Psoas muscle (tissue), 8 donors: ENCODE measurements at places on chromosomes 4 and X. TPM values are rescaled to one million over a fixed set of nuclear protein-coding genes. Genes with fewer than 3 reads are reported as not detected.

The GAGE13 gene
- total RNA-seq: not detected

The SHISA3 gene
- not detected for total RNA-seq

- DNase-seq: no peak
These were observed 73.3 kb downstream of the TSPAN7 start for GRCh38 chrX:38634665-38635064.

The AFM gene
- total RNA-seq: not detected

DNA sequence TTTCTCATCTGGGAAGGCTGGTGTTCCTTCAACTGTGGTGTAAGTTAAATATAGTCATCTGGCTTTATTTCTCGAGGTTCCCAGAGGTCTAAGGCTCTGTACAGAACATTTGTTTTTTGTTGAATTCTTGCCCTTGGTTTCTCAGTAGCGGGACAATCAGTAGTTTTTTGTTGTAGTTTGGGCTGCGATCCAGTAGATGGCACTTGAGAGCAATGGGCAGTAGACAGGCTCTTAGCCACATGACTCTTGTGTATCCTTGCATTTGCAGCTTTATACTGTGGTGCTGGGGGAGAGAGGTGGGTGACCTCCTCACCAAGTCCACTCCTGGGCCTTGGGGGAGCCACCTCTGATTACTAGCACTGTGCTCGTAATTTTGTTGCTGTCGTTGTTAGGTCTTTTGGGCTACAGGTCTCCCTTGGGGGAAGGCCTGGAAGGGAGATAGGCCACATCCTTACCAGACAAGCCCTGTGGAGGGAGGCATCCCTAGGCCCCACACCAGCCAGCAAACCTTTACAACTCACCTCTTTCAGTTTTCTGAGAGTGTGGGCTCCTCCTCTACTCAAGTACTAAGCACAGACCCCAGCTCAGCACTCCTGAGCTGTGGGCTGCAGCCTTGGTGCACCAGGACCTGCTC is 8.1 kb downstream of the ETDB start:
- no peak for DNase-seq

DNA sequence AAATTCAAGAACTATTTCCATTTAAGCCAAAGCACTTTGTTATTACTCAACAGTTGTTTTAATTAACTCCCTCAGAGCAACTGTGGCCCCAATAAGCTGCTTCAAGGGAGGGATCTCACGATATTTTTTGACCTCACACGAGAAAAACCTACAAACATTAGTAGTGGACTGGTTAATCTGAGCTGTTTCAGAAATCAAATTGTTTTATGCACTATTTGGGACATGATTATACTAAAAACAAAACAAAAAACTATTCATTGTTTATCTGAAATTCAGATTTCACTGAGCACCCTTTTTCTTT is 74.3 kb downstream of the DCHS2 start:
- no peak for DNase-seq

DNA sequence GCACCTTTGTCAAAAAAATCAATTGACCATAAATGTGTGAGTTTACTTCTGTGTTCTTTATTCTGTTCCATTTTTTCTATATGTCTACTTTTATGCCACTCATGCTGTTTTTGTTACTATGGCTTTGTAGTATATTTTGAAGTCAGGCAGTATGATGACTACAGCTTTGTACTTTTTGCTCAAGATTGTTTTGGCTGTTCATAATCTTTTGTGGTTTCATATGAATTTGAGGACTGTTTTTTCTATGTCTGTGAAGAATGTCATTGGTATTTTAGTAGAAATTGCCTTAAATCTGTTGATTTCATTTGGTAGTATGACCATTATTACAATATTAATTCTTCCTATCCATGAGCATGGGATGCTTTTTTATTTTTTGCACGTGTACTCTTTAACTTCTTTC is 346.8 kb downstream of the PPP3CA start:
- DNase-seq: no peak

DNA sequence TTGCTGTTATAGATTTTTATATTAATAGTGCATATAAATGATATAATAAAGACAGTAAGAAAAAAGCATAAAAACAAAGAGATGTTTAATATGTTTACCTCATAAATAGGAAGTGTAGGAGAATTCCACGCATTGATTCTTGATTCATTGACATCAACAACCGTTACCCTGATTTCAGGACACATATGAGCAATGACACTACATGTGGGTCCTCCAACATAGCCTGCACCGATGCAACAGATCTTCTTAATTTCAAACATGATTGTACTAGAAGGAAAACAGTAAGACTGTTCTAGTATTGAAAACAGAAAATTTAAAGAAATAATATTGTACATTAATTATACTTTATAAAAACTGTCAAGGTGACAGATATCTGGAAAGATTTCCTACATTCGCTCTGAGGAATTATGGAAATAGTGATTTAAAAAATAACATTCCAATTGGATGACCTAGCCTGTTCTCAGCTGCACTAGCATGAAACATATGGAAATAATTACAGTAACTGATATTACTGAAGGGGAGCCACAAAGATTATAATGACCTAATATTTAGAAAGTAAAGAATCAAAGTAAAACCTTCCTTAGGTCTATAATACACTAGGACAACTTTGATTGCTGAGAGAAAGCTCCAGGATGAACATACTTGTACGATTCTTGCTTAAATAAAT is 5.9 kb downstream of the UGDH start:
- no peak for DNase-seq

- no peak for DNase-seq
These were observed 1.2 kb downstream of the ATP6AP1 start for GRCh38 chrX:154429711-154430110.

DNA sequence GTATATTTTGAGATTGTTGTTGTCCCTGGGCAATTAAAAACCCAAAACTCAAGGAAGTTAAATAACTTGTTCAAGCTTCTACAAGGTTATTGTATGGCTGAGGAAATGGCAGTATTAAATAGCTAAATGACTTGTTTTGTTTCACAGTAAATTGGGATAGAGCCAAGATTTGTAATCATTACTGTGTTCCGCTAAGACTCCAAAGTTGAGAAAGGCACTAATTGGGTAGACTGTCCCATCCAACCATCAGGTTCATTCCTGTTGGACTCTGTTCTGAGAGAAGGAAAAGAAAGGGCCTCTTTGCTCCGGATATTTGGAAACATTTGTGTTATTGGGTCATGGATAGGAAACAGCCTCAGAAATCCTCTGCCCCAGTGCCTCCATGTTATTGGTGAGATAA is 82.2 kb downstream of the DCLK2 start:
- no peak for DNase-seq

GRCh38 chrX:1442724-1443367 is 9.9 kb downstream of the ASMTL start:
- no peak for DNase-seq

The WNK3 gene
- total RNA-seq: 0.15 TPM

The DCHS2 gene
- 0.15 TPM for total RNA-seq

The PRDM5 gene
- total RNA-seq: 2.7 TPM

DNA sequence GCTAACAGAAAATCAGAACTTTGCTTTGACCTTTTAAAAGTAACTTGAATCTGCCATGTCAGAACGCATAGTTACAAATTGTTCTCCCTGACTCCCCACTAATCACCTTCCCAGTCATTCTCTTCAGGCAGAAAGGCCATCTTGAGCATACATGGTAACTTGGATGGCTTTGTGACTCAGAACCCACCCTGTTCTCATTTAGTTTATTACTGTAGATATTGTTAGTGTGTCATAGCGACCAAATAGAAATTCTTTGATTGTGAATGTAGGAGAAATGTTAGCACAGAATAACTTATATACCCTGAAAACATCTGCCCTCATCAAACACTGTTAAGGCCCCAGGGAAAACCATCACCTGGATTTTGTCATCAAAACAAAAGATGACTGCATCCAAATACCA is 382.0 kb downstream of the MAGEB5 start:
- no peak for DNase-seq

- no peak for DNase-seq
These were observed 1477.0 kb downstream of the PCDH7 start for GRCh38 chr4:32196950-32197688.

GRCh38 chr4:45453258-45453853 is 670.5 kb downstream of the GABRG1 start:
- no peak for DNase-seq

GRCh38 chr4:169120624-169121023 is 110.6 kb upstream of the CBR4 start:
- DNase-seq: no peak

DNA sequence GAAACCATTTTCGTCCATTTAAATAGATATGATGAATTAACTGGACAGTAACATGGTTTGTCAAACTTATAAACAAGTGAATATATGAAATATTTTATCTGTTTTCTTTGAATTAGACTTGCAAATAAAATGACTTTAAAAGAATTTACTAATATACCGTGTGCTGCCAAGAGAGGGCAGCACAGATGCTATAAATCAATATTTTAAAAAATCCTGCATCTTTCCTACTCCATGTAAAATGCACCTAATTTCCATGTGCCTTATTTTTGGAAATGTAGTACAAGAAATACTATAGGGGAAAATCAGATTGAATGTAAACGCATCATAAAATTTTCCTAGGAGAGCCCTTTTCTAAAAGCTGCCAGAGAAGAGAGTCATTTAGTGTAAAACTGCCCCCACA is 62.2 kb downstream of the PRKX start:
- no peak for DNase-seq

The CXCL1 gene
- total RNA-seq: 1.8 TPM

DNA sequence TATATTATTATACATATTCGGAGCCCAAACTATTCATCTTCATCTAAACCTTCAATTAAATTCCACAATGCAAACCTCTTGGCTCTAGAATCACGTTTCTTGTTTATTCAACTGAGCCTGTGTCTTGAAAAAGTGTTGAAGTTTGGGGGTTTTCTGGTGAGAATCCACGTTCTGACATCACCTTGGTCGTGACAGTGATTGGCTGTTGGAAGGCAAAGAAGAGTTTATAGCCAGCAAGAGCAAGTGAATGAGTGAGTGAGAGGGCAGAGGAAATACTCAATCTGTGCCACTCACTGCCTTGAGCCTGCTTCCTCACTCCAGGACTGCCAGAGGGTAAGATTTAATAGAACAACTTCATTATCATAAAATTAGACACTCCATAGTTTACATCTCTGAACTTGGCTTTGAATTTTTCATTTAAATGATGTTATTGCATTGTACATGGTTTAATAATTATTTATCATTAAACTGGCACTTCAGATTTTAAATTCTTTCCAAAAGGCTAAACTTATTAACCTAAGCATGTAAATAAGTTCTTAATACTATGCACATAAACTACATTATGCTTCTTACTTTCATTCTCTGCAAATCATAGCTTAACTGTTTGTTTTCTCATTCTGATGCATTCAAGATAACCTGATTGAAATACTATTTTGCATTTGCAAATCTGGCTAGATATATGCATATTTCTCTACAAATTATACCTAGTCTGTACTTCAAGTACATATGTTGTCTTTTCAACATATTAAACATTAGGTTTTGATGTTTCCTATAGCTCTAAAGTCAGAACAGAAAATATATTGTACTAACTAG is at the start of gene IBSP:
TSS of gene IBSP (plus strand) at position 254 of the 813 bp plus-strand sequence. CDS start 2,808 bp downstream, outside the sequence.
- no peak for DNase-seq

- DNase-seq: no peak
These were observed 47.8 kb downstream of the ACOX3 start for GRCh38 chr4:8392591-8393190.

The MAOA gene
- total RNA-seq: 40.0 TPM

The TKTL2 gene
- not detected for total RNA-seq

- no peak for DNase-seq
These were observed 169.2 kb upstream of the IL15 start for GRCh38 chr4:141467225-141467624.

GRCh38 chrX:13716455-13716854 is 18.0 kb downstream of the TRAPPC2 start:
- no peak for DNase-seq

DNA sequence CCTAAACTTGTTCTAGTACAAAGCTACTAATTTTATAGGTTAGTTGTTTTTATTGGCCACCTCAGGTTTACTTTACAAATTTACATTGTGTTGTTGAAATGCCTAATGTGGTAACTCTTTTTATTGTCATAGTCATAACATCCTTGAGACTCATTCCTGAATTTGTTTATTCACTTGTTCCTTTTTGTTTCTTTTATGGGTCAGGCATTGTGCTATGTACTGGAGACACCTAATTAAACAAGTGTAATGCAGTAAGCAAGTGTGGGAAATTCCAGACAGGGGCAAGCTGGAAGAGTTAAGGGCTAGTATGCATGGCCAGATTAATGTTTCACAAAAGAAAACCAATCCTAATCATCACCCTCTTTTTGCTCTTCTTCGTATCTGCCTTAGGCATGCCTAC is 30.5 kb upstream of the TTC29 start:
- DNase-seq: no peak

DNA sequence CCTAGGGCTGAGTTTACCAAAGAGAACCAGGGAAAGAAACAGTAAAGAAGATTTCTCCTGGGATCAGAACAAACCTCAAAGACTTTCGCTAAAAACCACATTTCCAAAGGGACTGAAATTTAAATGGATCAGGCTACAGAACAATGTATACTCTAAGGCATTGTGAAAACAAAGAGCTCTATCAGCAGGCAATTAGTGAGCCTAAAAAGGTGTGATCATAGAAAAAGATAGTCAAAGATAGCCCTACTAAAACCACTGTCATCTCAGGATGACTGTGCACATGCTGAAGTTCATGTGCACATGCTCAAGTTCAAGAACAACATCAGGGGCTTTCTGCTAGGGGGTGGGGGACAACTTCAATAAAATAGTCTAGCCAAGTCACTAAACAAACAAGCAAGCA is 12.9 kb upstream of the SMIM10L2A start:
- no peak for DNase-seq

- DNase-seq: no peak
These were observed 9.6 kb upstream of the MRPL1 start for GRCh38 chr4:77852892-77853495.

GRCh38 chrX:137031517-137032340 is 2.1 kb downstream of the GPR101 start:
- no peak for DNase-seq

- DNase-seq: no peak
These were observed 32.5 kb upstream of the SLC2A9 start for GRCh38 chr4:10053635-10054453.

DNA sequence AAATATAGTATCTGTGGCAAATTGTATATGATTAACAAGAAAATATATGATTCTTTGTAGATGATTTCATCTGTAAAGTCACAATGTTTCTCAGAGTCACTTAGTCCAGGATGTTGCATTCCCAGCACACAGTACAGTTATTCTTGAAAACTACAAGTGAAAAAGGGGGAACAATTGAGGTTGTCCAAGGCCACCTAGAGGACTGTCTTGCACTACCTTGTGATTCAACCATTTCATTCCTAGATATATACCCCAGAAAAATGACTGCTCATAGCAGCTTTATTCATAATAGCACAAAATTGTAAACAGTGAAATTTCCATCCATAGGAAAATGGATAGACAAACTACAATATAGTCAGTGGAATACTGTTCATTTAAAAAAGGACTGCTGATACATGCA is 16.0 kb downstream of the C4orf33 start:
- DNase-seq: no peak

GRCh38 chr4:117610706-117611308 is 423.5 kb upstream of the NDST3 start:
- no peak for DNase-seq

GRCh38 chr4:77910676-77911075 is 48.0 kb downstream of the MRPL1 start:
- no peak for DNase-seq

GRCh38 chr4:76485450-76485849 is 50.4 kb downstream of the SHROOM3 start:
- no peak for DNase-seq

The HTN3 gene
- total RNA-seq: not detected
